ENCODE measurements at places on chromosomes 12 and 14.

GRCh38 chr12:117298191-117298590, 63.2 kb downstream of the NOS1 start:
- H3K27me3 ChIP-seq, result peaks cover 8% of the 10 kb centered on the region
- H3K36me3 ChIP-seq, result no peaks in the 10 kb centered on the region
- H3K27ac ChIP-seq, result no peak overlapping the region
- no peak for DNase-seq

- H3K4me1 ChIP-seq, result peaks cover 13% of the 10 kb centered on the region
- peak within 1 kb of the TSS; percentile 41 for H3K4me3 ChIP-seq
- H3K27me3 ChIP-seq, result no peaks in the 10 kb centered on the region
- DNase-seq, result peak; percentile 56
- H3K27ac ChIP-seq, result peak within 1 kb of the TSS; percentile 71
- no peaks in the 10 kb centered on the region for H3K36me3 ChIP-seq
Observed at GRCh38 chr12:14961466-14962152, at the start of gene ARHGDIB. Gene ARHGDIB (minus strand): TSS chr12:14961601. CDS start chr12:14950712, 10,889 bp downstream.

- H3K4me3 ChIP-seq, result no peak overlapping the region
- no peaks in the 10 kb centered on the region for H3K36me3 ChIP-seq
- no peaks in the 10 kb centered on the region for H3K27me3 ChIP-seq
- no peaks in the 10 kb centered on the region for H3K4me1 ChIP-seq
- peak; percentile 68 for DNase-seq
- no peak overlapping the region for H3K27ac ChIP-seq
Observed at GRCh38 chr12:219891-220352, 6.0 kb upstream of the SLC6A12 start.

DNA sequence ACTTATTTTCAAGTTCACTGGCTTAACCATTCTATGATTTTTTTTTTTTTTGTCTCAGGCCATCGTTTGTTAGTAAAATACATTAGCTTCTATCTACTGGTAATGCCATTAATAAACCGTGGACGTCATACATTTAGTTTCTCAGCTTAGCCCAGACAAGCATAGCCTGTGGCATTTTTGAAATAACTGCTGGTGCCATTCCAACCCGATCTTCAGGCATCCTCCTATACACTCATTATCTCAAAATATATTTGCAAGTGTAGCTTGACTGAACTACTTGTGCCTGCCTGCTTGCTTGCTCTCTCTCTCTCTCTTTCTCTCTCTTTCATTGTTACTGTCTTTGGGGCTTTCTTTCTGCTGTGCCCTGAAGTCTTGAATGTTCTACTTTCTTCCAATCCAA, 12.7 kb upstream of the MBIP start:
- no peaks in the 10 kb centered on the region for H3K36me3 ChIP-seq
- no peaks in the 10 kb centered on the region for H3K27me3 ChIP-seq
- H3K4me3 ChIP-seq, result no peak overlapping the region
- DNase-seq, result no peak
- H3K27ac ChIP-seq, result no peak overlapping the region

- peaks cover 75% of the 10 kb centered on the region for H3K36me3 ChIP-seq
- H3K4me1 ChIP-seq, result peaks cover 35% of the 10 kb centered on the region
- H3K27me3 ChIP-seq, result no peaks in the 10 kb centered on the region
- H3K4me3 ChIP-seq, result no peak overlapping the region
Observed at GRCh38 chr12:54409267-54409666, 9.8 kb downstream of the ITGA5 start.

GRCh38 chr12:12779529-12779928, 5.9 kb upstream of the APOLD1 start:
- no peaks in the 10 kb centered on the region for H3K27me3 ChIP-seq
- H3K4me1 ChIP-seq, result peaks cover 15% of the 10 kb centered on the region
- H3K27ac ChIP-seq, result no peak overlapping the region
- H3K36me3 ChIP-seq, result no peaks in the 10 kb centered on the region
- no peak for DNase-seq
- no peak overlapping the region for H3K4me3 ChIP-seq

- H3K27ac ChIP-seq, result no peak overlapping the region
- H3K4me3 ChIP-seq, result no peak overlapping the region
- DNase-seq, result no peak
- no peaks in the 10 kb centered on the region for H3K4me1 ChIP-seq
Observed at GRCh38 chr12:79595273-79595672, 95.5 kb downstream of the PAWR start.

GRCh38 chr14:91339671-91340369, 77.8 kb downstream of the CCDC88C start:
- no peaks in the 10 kb centered on the region for H3K27me3 ChIP-seq
- no peak for DNase-seq
- no peak overlapping the region for H3K27ac ChIP-seq
- no peak overlapping the region for H3K4me3 ChIP-seq

DNA sequence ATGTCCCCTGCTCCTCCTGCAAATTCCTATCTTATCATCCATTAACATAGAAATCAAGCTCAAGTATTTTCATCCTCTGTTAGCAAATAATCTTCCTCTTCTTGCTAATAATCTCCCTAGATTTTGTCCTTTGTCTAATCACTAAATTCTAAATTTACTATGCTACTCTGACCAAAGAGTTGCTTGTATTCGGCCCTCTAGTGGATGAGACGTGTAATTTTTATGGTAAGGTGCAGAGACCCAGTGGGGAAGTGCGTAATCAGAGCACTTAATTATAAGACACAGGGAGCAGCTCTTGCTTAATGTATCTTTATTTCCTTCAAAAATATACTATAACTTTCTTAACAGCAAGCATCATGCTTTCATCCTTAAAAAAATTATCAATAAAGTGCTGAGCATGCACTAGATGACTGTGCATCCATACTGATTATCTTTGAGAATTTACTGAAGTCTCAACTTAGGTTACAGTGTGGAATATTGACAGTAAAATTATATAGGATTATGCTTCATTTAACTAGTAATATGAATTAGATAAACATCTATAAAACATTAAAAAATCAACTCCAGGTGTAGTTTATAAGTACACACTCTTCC, 212.6 kb downstream of the SLC16A7 start:
- H3K27me3 ChIP-seq, result no peaks in the 10 kb centered on the region
- no peak for DNase-seq
- no peaks in the 10 kb centered on the region for H3K4me1 ChIP-seq

DNA sequence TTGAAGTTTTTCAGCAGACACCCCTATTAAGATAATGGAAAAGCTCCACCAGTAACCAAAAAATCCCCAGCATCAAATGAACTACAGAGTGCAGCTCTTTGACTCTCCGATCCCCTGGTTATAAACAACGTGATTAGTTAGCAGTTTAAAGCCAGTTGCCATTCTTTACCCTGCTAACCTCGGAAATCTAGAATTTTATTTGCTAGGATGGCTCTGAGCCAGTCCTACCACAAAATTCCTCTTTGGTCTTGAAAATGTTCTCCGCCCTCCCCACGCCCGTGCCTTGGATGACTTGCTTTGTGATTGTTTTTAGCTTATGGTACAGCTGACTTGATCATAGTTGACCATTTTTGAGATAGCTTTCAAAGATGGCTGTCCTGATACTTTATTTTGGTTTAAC, 1.2 kb downstream of the KLHDC2 start:
- peaks cover 26% of the 10 kb centered on the region for H3K4me1 ChIP-seq
- H3K36me3 ChIP-seq, result peaks cover 25% of the 10 kb centered on the region
- peak overlapping the region; percentile 99 for H3K27ac ChIP-seq
- no peaks in the 10 kb centered on the region for H3K27me3 ChIP-seq
- DNase-seq, result no peak

DNA sequence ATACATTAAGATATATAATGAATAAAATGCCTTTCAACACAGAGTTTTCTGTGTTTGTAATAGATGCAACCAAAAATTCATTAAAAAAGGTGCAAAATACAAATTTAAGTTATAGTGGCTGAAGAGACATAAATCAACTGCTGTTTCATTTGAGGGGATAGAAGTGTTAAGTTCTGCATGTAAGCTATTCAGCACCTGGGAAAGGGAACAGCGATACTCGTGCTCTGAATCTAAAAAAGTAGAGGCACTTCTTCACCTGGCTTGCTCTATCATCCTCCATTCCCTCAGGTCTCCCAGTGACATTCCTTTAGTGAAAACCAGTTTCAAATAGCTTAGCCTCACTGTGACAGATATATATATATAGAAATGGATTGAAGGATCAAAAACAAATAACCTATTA, 222.6 kb downstream of the ACSS3 start:
- H3K27ac ChIP-seq, result no peak overlapping the region
- no peaks in the 10 kb centered on the region for H3K27me3 ChIP-seq
- H3K4me3 ChIP-seq, result no peak overlapping the region
- no peaks in the 10 kb centered on the region for H3K4me1 ChIP-seq

GRCh38 chr14:92626041-92626440, 112.5 kb downstream of the RIN3 start:
- DNase-seq, result no peak
- no peaks in the 10 kb centered on the region for H3K36me3 ChIP-seq
- H3K4me3 ChIP-seq, result no peak overlapping the region
- no peaks in the 10 kb centered on the region for H3K4me1 ChIP-seq
- no peak overlapping the region for H3K27ac ChIP-seq

- no peak for DNase-seq
- H3K27ac ChIP-seq, result no peak overlapping the region
- no peak overlapping the region for H3K4me3 ChIP-seq
Observed at GRCh38 chr14:101031721-101032120, 128.2 kb upstream of the RTL1 start.

GRCh38 chr12:123070267-123071081, 80.4 kb downstream of the PITPNM2 start:
- H3K27me3 ChIP-seq, result no peaks in the 10 kb centered on the region
- peaks cover 4% of the 10 kb centered on the region for H3K4me1 ChIP-seq
- no peak overlapping the region for H3K4me3 ChIP-seq
- peak overlapping the region; percentile 65 for H3K27ac ChIP-seq
- no peaks in the 10 kb centered on the region for H3K36me3 ChIP-seq
